ENCODE measurements at places on chromosomes 5 and 9.

GRCh38 chr9:109010746-109011145, 2.6 kb downstream of the CTNNAL1 start:
- peak; percentile 66 for DNase-seq

GRCh38 chr9:126701813-126702140, 88.0 kb downstream of the LMX1B start:
- peak; percentile 26 for DNase-seq

- DNase-seq: peak; percentile 18
Measured at GRCh38 chr5:10576790-10577189, 12.9 kb downstream of the ANKRD33B start.

DNA sequence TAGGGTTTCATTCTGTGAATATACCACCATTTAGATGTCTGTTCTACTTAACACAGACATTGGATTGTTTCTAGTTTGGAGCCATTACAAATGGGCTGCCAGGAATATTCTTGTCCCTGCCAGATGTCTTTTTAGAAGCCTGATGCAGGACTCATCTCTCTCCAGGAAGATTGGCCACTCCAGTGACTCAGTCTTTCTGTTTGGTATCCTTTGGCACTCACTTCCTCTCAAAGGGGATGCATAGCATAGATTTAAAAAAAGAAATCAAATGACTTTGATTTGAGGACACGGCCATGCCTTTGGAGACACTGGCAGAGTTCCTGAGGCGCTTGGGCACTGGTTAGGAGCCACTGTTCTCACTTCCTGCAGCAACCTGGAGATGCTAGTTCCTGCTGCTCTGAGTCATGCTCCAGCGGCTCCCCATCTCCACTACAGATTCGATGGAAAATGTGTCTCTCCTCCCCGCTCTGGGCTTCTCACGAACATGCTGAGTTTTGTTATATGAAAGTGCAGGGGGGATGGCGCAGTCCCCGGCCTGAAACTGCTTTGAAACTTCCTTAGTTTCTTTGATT, 3.5 kb upstream of the ZNF366 start:
- DNase-seq: no peak

- no peak for DNase-seq
Measured at GRCh38 chr5:115671939-115672338, 46.1 kb upstream of the TMED7 start.

- DNase-seq: no peak
Measured at GRCh38 chr9:83299094-83299493, 236.2 kb upstream of the RASEF start.

GRCh38 chr9:107635803-107636174, 146.2 kb upstream of the KLF4 start:
- DNase-seq: no peak

DNA sequence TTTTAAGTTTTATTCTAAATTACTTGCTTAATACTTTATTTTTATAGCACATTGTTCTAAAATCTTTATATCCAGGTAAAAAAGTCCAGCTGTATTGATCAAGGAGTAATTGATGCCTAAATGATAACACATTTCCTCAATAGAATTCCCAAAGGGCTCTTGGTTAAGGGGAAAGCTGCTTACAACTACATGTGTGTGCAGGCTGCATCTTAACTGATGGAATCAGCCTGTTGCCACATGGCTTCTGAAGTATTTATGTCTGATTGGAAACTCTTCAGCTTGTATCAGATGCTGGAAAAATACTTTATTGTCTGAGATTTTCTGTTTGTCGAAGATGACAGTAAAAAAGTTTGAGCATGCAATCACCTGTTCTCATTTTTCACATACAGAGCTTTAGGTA, 182.6 kb downstream of the FBXL7 start:
- no peak for DNase-seq

DNA sequence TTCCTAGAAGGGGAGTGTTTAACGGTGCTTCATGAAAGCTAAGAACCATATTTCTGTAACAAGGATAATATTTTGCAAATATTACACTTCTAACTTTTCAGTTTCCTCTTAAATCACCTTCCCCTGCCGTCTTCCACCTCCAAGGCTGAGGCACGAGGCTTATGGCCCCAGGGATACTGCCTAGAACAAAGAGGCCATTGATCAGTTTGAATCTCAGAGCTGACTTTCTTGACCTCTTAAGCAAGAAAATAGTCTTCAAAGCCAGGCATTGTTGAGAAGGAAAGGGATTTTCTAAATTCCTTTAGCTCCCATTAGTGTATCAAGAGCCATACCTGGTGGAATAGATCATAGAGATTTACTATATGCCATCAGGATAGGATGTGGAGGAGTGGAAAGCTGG, 566.2 kb downstream of the BNC2 start:
- DNase-seq: no peak

DNA sequence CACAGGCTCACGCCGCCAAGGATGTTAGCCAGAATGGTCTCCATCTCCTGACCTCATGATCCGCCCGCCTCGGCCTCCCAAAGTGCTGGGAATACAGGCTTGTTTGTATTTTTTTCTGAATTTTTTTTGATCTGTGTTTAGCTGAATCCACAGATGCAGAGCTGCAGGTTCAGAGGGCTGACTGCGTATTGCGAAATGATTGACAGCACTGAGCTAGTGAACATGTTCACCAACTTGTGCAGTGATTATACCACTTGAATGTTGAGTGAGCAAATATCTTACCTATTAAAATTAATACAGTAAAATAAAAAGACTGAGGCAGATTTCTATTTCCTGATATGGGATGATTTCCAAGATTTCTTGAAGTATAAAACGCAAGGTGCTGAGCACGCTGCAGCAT, 123.1 kb upstream of the PHYKPL start:
- no peak for DNase-seq

DNA sequence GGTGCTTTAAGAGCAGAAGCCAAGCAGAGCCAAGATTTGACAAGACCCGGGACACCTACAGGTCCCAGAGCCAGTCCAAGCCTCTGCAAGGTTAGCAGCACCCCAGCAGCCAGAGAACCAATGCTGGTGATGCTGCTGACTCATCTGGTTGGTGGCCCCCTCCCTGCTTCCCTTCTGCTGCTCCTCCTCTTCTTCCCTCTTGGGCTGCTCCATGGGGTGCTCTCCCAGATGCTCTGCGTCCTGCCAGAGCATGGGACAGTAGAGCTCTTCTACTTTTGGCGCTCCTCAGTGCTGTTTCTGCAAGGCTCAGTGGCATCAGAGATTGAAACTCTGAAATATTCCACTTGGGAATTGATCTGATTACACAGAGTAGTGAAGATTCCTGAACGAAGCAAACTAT, 76.1 kb upstream of the SAP30L start:
- DNase-seq: no peak

GRCh38 chr5:75710637-75711036, 6.6 kb downstream of the POC5 start:
- no peak for DNase-seq

- DNase-seq: no peak
Measured at GRCh38 chr9:17783227-17783626, 204.4 kb downstream of the SH3GL2 start.

GRCh38 chr5:156913719-156914370, 49.2 kb downstream of the TIMD4 start:
- no peak for DNase-seq

DNA sequence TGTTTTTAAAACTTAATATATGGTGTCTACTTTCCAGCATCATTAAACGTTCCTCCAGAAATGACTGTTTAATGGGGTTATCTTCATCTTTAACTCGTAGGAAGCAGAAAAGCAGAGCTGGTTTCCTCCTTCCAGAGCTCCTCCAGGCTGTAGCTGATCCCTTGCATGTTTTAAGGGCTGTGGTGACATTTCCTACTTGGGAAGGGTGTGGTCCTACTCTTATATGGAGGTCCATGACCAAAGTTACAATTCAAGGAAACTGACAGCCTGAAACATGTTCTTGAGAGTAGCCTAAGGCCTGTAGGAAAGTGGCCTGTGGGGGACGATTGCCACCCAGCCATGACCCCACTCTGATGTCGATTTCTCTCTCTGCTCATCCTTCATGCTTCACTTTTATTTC, 297.1 kb downstream of the GADD45G start:
- DNase-seq: no peak

DNA sequence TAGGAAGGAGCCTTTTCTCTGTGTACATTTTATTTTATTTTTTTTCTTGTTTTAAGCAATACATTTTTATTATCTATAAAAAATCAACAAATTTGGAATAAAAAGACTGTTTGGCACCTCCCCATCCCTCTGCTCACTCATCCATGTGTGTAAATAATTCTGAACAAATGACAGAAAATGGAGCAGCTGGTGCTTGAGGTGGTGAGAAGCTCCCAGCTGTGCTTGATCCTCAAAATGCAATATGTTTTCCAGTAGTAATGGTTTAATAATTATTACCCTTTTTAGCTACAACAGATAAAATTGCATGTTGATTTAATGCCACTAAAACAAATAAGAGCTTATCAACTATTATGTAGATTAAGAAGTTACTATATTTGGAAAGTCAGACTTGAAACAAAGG, 132.5 kb downstream of the CDH18 start:
- DNase-seq: no peak

GRCh38 chr9:90131568-90131967, 511.1 kb downstream of the DIRAS2 start:
- DNase-seq: no peak

- no peak for DNase-seq
Measured at GRCh38 chr5:179825655-179826182, 5.0 kb downstream of the SQSTM1 start.

- no peak for DNase-seq
Measured at GRCh38 chr5:114402206-114402605, 40.3 kb downstream of the KCNN2 start.

DNA sequence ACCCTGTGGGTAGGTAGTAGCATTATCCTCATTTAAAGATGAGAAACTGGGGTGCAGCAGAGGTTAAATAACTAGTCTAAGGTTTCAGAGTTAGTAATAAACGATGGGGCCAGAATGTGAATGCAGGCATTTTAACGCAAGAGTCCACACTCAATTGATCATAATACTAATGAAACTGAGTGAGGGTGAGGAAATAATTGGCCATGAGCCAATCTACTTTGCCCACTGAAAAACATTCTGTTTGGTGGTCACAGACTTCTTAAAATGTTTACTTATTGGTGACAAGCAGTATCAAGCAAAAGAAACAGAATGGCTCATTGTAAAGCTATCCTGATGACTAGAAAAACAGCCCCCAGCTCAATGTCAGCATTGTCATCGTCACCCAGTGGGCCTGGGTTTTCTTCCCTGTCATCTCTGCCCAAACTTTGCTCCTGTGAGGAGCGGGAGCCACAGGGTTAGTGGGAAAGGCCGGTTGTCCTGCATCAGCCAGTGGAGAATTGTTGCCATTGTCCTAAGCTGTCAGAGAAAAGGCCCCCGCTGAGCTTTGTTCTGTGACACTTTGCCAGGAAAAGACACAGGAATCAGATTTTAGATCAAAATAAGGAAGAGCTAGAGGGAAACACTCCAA, 77.3 kb upstream of the MAN2A1 start:
- DNase-seq: no peak

DNA sequence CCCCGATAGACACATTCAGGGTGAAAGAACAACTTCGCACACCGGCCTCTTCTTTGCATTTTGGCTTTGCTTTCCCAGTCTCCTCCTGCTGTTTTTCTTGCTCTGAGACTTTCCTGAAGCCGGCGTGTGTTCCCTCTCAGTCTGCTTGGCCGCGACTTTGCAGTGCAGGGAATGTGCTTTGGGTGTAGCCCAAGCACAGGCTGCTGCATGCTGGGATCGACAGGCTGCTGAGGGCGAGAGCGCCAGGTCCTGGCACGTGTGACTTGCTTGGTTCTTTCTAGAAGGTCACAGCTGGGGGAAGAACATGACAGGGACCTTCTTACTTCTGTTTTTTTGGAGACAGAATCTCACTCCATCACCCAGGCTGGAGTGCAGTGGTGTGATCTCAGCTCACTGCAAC, 40.6 kb downstream of the TENT4A start:
- no peak for DNase-seq

GRCh38 chr5:173745123-173745522, 128.7 kb upstream of the BOD1 start:
- DNase-seq: no peak

DNA sequence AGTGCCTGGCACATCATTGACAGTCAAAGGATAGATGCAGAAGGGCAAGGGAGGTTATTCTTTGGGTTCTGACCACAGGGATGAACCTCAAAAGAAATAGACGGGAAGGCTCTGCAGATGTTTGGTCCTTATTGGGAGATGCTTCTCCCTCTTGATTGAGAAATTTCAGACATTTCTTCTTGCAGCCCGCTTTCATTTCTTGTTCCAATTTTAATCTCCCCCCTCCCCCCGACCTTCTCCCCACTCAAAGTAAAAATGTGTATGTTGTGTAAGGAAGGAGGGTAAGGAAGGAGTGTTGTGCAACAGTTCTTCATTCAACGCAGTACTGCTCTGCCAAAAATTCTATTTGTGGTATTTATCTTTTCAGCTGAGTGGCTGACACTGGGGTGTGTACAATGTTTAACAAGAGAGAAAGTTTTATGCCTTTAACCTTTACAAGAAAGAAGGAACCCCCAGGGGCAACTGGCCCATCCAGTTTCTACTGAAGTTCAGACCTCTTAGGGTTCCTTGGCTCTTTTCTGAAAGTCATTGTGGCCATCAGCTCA, 46.3 kb upstream of the TNFSF15 start:
- no peak for DNase-seq

- no peak for DNase-seq
Measured at GRCh38 chr9:108395421-108395820, 460.4 kb downstream of the ACTL7B start.

GRCh38 chr9:13013991-13014883, 239.4 kb downstream of the LURAP1L start:
- no peak for DNase-seq

DNA sequence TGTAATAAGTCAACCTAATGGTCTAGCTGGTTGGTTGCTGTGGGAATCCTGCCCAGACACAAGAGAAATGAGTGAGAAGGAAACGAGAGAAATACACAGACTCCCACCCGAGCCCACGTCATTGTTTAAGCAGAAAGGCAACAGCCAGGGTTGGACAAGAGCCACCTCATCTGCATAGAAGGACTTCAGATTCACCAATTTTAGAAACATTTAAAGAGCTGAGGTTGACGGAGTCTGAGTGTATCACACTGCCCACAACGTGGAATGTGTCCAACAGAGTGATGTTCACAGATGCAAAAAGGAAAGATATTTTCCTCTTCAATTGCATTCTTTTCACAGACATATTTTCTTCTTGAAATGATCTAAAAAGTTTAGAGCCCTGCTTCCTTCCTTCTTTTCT, 349.5 kb downstream of the AGTPBP1 start:
- DNase-seq: no peak

- DNase-seq: no peak
Measured at GRCh38 chr9:18847576-18848275, 185.3 kb downstream of the SAXO1 start.

All from activated CD8-positive, alpha-beta memory T cell treated with anti-CD3 and anti-CD28 coated beads, Interleukin-2, amount 50 U/mL, for 48 hours (primary cell).